ENCODE measurements at places on chromosomes 16 and 17. TPM values are rescaled to one million over a fixed set of nuclear protein-coding genes. Genes with fewer than 3 reads are reported as not detected.

GRCh38 chr17:4340914-4341615 is 25.4 kb downstream of the UBE2G1 start:
- no peak for DNase-seq

The GPR142 gene
- not detected for total RNA-seq

DNA sequence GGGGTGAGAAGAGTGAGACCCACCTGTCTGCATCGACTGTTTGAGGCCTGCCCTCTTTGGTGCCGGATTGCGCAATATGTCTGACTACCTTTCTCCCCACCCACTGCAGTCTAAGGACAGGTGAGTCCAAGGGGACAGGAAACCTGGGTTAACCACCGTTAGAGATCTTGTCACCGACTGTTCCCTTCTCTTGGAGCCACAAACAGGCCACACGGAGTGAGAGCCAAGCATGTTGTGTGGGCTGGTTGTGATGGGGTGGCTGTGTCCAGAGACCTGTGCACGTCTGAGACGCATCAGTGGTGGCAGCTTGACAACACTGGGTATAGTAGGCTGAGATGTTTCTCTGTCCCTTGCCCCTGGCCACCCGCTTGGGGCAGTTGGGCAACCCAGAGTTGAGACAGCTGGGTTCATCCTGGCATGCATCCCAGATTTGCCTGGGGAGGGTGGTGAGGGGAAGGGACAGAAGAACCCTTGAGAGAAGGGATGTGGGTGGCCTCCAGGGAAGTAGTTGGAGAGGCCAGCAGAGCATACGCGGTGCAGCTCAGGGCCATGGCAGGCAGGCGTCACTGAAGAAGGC is 21.4 kb downstream of the MPRIP start:
- no peak for DNase-seq

The ZNF19 gene
- 4.1 TPM for total RNA-seq

DNA sequence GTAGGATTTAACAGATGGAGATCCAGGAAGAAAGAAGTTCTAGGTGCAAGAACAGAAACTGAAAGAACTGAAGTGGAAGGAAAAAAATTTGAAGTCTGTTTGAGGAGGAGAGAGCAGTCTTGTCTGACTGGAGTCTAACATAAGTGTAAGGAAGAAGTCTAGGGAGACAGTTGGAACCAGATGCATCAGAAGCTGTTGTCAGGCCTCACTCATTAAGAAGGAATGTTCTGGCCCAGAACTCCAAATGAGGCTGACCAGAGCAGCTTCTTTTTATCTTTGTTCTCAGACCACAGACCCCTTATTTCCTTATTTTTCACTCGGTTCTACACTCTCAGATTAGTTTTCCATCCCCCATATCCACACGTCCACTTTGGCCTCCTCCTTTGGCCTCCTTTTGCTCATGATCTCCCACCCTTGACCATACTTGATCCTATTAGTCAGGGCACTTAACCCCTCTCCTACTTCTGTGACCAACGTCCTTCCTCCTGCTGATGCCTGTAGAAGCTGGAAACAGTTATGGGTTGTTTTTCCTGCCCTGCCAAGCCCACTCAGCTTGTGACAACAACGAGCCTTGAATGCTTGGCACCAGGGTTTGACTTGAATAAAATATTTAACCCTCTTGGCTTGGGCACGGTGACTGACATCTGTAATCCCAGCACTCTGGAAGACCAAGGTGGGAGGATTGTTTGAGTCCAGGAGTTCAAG is 7.0 kb upstream of the MYH2 start:
- DNase-seq: no peak

DNA sequence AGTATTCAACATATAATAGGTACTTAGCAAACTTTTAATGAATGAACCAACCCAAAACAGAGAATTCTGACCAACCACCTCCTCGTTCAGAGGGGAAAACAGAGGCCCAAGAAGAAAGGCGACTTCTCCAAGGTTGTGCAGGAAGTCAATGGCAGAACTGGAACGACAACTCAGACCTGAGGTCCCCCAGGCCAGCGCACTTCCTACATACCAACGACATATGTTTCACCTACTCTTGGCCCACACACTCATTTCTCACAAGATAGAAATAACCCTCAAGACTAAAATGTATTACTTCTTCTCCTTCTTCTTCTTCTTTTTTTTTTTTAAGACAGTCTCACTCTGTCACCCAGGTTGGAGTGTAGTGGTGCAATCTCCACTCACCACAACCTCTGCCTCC is 14.4 kb downstream of the CHCT1 start:
- DNase-seq: no peak

The MYLK3 gene
- not detected for total RNA-seq

- DNase-seq: peak; percentile 81
Measured at GRCh38 chr17:78176548-78177025, 8.2 kb downstream of the SYNGR2 start.

- no peak for DNase-seq
Measured at GRCh38 chr16:1096169-1097082, at the start of gene C1QTNF8. Gene C1QTNF8, minus strand, starts transcription at chr16:1096244. Its CDS starts 1,322 bp downstream, at chr16:1094922.

DNA sequence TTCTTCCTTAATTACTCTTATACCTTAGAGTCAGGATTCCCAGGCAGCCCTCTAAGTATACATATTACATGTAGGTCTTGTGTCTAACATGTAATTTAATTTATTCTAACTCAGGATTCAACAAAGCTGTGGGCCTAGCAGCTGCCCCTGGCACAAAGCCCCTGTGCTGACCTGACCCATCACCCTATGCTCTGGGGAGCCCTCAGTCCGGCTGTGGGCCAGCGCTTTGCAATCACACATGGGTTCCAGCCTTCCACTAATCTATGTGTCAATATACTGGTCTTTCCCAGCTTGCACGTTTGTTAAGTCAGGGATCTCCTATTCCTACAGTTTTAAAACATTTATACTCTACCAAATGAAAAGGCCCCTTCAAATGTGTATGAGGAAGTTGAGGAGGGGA is 62.7 kb upstream of the SREBF1 start:
- no peak for DNase-seq

GRCh38 chr17:39235555-39236449 is 10.1 kb upstream of the STAC2 start:
- peak; percentile 80 for DNase-seq

GRCh38 chr17:40962059-40962561 is 4.6 kb downstream of the KRT39 start:
- no peak for DNase-seq

- DNase-seq: no peak
Measured at GRCh38 chr17:27521281-27522027, 65.2 kb downstream of the KSR1 start.

DNA sequence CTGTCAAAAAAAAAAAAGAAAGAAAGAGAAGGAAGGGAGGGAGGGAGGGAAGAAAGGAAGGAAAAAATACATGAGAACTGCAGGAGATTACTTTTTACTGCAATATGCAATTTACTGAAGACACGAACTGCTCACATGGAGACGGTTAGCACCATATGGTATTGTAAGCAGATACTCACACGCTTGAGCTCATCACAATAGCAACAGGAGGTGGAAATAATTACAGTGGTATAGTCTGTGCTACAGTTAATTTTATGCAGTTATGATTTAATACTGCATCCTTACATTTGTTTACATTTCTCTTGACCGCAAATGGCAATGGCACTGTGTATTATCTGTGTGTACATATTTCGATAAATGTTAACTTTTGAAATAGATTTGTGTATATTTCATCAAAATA is 21.4 kb upstream of the SLC46A1 start:
- DNase-seq: no peak

- DNase-seq: no peak
Measured at GRCh38 chr17:80872501-80873306, 118.9 kb upstream of the CHMP6 start.

- no peak for DNase-seq
Measured at GRCh38 chr16:4110680-4111079, 5.6 kb downstream of the ADCY9 start.

DNA sequence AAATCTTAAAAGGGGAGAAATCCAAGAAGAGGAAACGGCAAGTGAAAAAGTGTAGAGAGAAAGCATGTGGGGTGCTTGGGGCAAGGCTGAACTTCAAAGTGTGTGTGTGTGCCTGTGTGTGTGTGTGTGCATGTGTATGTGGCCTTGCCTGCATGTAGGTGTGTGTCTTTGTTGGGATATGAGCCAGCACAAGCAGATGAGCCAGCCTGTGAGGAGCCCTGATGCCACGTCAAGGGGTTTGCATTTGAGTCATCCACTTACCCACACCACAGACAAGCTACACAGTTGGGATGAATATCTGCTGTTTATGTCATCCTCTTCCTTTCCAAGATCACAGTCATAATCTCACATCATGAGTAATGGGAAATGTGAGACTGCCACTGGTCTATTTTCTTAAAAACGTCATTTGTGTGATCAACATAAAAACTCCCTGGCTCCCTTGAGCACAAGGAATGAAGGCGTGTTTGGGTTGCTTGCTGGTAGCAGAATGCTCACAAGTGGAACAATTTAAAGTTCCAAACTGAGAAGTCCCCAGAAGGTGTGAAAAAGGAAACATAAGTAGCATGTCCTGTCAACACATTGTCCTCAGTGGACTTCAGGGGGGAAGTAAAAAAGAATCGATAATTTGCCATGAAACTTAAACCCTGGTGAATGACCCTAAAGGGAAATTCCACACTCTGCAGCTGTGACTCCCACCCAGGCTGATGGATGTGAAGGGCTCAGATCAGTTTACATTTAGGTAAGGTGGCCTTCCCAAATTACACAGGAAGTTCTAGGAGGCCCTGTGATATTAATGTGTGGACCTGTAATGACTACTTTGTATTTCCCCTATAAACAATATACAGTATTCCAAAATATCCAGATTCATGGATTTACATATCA is 14.7 kb downstream of the KCTD19 start:
- peak; percentile 97 for DNase-seq

DNA sequence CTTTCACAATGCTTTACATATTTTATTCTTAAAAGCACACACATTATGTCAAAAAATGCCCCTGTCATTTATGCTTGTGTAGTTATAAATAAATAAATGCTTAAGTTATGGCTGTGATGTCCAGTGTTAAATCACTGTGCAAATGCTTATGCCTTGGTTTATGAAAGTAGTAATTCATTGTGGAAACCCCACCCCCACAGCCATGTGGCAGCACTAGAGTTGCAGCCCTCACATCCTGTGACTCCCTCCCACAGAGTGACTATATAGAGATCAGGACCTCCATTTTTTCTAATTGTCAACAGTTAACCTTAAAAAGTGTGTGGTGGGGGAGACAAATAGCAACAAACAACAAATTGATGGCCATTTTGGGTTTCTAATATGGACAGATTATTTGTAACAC is 2.4 kb downstream of the SKAP1 start:
- peak; percentile 92 for DNase-seq

The KREMEN2 gene
- total RNA-seq: 0.22 TPM

The DPEP3 gene
- total RNA-seq: 0.16 TPM

GRCh38 chr17:67449845-67450755 is 73.0 kb downstream of the PITPNC1 start:
- DNase-seq: peak; percentile 42

The KRTAP4-1 gene
- not detected for total RNA-seq

The C17orf100 gene
- total RNA-seq: 1.1 TPM

The SNAI3 gene
- 5.2 TPM for total RNA-seq

DNA sequence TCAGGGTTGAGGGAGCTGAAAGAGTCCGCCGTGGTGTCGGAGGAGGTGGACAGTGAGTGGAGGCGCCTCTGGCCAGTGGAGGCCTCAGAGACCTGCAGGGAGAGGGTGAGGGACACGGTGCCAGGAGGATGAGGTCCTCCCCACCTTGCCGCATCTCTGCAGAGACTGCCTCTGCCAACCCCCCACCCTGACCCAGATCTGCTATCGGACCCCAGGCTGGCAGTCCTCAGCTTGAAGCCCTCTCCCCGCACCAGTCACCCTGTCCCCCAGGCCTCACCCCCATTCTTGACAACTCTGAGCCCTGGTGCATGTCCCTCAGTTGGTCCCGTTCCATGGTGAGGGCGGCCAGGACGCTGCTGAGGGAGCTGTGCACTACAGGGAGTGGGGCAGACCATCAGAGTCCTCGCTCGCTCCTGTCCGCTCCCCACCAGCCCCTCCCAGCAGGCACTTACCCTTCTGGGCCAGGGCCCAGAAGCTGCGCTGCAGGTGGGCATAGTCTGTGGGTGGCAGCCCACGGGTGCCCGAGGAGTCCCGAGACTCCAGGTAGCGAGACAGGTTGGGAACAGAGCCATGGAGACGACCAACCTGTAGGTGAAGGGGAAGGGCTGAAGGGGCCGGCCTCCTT is 5.4 kb downstream of the OSBPL7 start:
- DNase-seq: no peak

GRCh38 chr16:59848296-59848695 is 1114.2 kb upstream of the GOT2 start:
- no peak for DNase-seq

GRCh38 chr17:41650794-41651624 is 26.6 kb upstream of the KRT17 start:
- DNase-seq: no peak

The C1QTNF8 gene
- not detected for total RNA-seq

- DNase-seq: peak; percentile 66
Measured at GRCh38 chr17:9644910-9645751, at the start of gene USP43. Gene USP43, plus strand, starts transcription at chr17:9645517. Its CDS starts 116 bp downstream, at chr17:9645633.

GRCh38 chr17:67017910-67018309 is 26.4 kb upstream of the CACNG1 start:
- no peak for DNase-seq

The MT1F gene
- total RNA-seq: 7.7 TPM

- DNase-seq: no peak
Measured at GRCh38 chr17:50169881-50170459, 4.2 kb downstream of the SGCA start.

The ABCA10 gene
- 0.45 TPM for total RNA-seq

DNA sequence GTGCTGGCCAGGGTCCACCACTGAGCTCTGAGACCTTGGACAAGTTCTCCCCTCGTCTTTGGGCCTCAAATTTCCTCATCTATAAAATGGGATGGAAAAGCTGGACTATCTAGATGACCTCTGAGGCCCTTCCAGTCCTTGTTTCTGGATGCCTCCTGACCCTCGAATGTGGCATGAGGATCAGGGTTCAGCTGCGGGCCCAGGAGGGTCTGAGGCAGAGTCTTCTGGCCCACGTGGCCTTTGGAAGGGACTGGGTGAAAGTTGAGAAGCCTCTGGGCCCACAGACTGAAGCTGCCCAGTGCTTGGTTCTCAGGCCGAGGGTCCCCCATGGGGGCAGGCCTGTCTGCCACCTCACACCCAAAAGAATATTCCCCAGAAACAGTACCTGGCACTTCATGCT is 16.9 kb upstream of the MRPS23 start:
- DNase-seq: no peak

The EVPL gene
- 0.34 TPM for total RNA-seq

The ITGAX gene
- 4.4 TPM for total RNA-seq

The FN3K gene
- 1.2 TPM for total RNA-seq

The WNT9B gene
- not detected for total RNA-seq

The ADAT1 gene
- 43.6 TPM for total RNA-seq

- DNase-seq: no peak
Measured at GRCh38 chr17:44693609-44694008, 4.0 kb upstream of the CCDC43 start.

The KRT14 gene
- total RNA-seq: not detected

DNA sequence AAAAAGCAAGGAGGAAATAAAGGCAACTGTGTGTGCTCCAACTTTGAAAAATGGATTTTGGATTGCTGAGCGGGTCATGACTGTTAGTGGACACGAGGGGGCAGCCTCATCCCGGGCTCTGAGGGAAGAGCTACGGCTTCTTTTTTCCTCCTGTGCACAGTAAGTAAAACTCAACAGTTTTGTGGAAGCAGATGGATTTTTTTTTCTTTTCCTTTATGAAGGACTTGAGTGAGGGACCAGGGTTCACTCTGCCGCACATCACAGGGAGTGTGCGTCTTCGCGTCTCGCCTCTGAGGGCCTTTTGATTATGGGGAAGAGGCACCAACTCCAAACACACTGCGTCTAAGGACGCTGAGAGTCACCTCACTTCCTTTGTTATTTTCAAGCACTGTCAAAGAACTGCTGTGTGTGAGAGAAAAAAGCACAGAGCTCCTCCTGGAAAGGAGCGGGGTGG is 80.3 kb upstream of the GOT2 start:
- peak; percentile 60 for DNase-seq

GRCh38 chr16:10780628-10781027 is 37.0 kb downstream of the NUBP1 start:
- no peak for DNase-seq

The PDE6G gene
- 11.4 TPM for total RNA-seq

Data from activated CD8-positive, alpha-beta T cell treated with anti-CD3 and anti-CD28 coated beads for 36 hours (primary cell).